GM04504 (cell line): ENCODE measurements at places on chromosomes 12 and 14.

DNA sequence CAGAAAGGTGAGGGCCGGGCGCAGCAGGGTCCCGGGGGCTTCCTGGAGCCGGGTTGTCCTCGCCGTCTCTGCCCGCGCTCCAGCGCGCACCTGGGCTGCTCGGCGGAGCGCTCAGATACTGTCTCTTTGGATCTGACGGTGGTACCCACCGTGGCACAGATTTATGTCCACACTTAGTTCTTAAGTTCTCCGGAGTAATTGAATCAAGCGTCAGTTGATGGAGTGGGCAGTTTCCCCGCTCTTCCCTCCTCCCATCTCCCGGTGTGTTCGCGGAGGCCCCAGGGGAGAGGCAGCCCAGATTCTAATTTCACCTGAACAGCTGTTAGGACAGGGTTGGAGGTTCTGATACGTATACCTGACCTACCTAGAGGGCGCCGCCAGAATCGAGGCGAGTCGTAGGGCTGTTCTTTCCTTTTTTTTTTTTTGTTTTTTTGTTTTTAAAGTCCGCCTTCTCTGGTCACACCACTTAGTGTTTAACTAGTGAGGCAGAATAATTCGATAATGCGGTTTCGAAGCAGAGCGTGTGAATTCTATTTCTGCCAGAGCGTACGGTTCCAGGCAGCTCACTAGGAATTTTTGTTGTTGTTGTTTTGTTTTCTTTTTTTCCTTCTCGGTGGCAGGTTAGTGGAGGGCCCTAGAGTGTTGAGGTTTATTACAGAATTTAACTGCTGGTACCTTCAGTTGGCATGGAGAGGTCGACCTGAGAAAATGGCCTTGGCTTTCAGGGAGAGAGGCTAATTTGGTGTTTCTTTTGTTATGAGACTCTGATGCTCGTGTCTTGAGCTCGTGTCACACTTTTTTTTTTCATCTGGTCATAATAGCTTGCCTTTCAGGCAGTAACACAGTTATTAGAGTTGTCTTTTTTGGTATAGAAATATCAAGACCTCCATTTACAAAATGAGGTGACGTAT is 22.3 kb upstream of the GNS start:
- DNase-seq = no peak

- DNase-seq = no peak
Measured at GRCh38 chr12:114604606-114605005, 79.4 kb downstream of the TBX3 start.

DNA sequence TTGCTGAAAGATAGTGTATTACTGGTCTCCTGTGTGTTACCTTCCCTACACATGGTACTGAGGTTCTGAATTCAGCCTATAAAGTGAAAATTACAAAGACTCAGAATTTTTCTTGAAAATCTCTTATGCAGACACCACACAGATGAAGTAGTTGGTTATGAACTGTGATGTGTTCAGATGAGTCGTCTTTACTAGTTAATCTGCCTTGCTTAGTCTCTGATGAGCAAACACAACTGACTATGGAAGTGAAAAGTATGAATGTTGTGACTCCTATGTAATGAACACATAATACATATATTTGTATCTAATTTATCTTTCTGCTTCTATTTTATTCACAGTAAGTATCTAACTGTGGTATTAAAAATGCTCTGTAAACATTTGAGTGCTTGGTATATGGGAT is 4.7 kb downstream of the MTERF2 start:
- no peak for DNase-seq

GRCh38 chr12:52171950-52172512 is 19.8 kb downstream of the KRT80 start:
- no peak for DNase-seq

DNA sequence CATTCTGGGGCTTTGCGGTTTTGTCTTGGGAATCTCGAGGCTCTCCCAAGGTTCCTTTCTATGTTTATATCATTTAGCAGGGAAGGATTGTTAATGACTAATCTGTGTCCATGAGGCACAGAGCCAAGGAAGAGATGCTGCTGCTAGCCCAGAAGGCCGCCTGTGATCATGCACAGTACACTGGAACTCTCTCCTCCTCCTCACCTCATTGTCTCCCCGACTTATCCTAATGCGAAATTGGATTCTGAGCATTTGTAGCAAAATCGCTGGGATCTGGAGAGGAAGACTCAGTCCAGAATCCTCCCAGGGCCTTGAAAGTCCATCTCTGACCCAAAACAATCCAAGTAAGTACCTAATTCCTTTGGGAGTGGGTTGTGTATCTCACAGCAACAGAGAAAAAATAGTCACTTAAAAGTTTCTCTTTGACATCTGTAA is at the start of gene NR1H4:
Gene NR1H4, plus strand, starts transcription at position 151 of the 435 bp plus-strand sequence. CDS start 19,458 bp downstream, outside the sequence.
- DNase-seq = peak; percentile 18

DNA sequence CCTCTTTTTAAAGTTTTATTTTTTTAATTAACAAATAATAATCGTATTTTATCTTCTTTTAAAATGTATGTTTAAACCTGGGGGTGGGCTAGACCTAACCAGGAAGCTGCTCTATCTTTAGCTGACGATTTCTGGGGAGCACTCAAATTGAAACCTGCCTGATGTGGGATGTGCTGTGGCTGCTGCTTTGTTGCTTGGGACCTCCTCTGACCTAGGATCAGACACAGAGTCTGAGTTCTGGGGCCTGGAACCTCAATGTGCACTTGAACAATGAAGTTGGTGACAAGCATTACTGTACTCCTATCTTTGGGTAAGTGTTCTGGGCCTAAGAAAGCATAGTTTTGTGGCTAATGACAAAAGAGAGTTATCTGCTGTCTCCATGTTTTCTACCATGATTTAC is 386.7 kb downstream of the DAD1 start:
- no peak for DNase-seq

- no peak for DNase-seq
Measured at GRCh38 chr12:5200278-5201087, 156.8 kb downstream of the KCNA5 start.

DNA sequence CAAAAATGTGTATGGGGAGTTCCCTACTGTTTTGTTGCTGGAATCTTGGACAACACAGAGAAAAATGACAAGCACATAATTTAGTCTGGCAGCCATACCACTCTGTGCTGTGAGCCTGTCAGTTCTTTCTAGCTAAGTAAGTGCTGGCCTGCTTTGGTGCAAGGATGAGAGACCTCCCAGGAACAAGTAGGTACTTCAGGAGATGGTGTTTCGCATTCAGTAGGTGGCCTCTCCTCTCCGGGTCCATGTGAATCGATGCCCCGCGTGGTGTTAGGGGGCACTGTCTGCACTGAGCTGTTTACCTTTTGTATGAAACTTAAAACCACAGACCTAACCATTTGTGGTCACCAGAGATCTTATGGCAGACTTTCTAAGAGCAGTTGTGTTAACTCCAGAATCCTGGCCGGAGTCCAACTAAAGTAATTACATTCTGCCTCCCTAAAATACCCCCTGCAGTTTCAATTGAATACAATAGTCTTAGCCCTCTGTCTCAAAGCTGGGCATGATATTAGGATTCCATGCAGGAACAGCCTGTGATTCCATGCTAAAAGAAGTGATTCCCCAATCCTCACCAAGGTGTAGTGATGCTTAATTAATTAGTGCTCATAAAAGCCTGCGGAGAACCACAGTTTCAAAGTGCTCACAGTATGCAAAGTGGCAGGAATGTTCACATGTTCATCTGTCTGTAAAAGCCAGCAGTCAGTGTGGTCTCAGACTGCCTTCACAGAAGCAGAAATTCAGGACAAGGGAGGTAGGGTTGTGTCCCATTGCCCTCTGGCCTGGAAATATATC is 64.2 kb downstream of the LLPH start:
- no peak for DNase-seq
